ENCODE measurements at places on chromosomes 3 and 15.

- DNase-seq, result no peak
These were observed 557.2 kb downstream of the TUSC7 start for GRCh38 chr3:117266806-117267205.

DNA sequence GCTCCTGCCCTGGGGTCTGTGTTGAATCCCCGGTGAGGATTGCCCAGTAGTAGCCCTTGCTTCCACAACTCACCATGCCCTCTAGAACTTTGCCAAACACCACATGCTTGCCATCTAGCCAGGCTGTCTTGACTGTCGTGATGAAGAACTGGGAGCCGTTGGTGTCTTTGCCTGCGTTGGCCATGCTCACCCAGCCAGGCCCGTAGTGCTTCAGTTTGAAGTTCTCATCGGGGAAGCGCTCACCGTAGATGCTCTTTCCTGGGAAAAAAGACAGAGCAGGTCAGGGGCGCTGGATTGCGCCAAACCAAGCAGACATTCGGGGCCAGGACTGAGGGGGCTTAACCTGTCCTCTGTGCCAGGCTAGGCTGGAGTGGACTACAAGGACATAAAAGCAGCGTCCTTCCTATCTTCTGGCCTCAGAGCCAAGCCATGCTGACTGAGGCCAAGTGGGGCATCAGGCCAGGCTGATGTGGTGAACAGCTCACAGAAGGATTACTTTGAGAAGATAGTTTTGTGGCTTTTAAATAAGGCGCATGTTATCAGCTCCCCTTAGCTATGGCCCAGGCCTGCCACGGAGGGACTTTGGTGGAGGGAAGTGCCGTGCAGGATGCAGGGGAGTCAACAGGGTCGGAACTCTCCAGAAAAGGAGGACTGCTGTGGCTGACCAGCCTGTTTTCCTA is 5.3 kb downstream of the SNX22 start:
- DNase-seq, result no peak

DNA sequence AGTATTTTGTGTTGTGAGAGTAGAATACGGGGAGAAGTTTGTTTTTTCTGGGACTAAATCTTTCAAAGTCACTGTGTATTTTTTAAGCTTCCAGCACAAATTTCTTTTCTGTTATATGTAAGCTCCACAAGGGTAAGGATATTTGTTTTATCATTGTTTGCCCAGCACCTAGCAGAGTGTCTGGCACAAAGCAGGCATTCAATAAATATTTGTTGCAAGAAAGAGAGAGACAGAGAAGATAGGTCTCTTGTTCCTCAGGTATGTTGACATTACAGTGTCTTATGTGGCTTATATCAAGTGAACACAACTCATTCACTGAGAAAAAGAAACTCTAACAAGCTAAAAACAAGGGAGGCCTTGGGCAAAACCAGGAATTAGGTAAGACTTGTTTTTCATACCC is 26.6 kb upstream of the FNDC3B start:
- DNase-seq, result no peak

DNA sequence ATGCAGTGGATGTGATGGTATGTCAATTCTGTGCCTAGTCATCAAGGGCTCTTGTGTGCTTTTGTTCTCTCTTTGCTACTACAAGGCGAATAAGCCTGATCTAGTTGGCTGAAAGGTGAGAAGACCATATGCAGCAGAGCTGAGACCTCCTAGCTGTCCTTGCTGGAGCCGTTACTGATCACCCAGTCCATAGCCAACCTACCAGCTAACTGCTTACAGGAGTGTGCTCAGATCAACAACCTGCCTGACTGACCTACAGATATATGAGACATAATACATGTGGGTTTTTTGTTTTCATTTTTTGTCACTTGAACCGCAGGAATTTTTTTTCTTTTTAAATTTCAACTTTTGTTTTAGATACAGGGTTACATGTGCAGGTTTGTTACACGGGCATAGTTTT is 22.8 kb downstream of the OXSM start:
- DNase-seq, result no peak

DNA sequence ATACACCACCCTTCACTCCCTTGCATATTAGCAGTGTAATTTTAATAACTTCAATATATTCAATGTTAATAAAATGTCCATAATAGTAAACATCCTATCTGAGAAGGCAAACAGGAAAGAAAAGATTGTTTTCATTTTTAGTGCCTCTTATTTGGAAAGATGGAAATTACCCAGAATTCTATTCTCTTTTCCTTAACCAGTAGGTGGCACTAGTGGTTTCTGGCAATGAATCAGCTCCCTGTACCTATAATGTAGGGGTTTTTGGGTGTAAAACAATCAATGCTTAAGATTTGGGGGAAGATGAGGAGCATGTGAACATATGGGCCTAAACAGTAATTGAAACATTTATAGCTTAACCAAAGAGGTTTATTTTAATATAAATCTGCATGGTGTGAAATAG is 5.7 kb upstream of the SEMA6D start:
- DNase-seq, result peak; percentile 23

- DNase-seq, result peak; percentile 26
These were observed 186.5 kb upstream of the LINGO1 start for GRCh38 chr15:77819048-77819850.

DNA sequence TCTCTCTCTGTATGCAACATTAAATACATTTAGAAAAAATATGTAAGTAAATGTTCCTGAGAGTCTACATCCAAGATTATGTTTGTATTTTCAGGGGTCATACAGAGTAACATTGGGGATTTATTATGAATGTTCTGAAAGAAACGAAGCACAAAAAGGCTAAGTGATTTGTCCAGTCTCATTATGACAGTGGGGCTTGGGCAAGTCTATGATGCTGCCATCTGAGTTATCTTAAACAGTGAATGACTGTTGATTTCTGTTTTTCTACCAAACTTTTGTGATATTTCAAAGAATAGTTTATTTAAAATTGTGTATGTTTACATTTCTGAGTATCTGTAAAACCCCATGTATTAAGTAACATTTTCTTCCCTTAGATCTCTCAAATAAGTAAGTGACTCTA is 481.2 kb upstream of the ZNF717 start:
- DNase-seq, result no peak

DNA sequence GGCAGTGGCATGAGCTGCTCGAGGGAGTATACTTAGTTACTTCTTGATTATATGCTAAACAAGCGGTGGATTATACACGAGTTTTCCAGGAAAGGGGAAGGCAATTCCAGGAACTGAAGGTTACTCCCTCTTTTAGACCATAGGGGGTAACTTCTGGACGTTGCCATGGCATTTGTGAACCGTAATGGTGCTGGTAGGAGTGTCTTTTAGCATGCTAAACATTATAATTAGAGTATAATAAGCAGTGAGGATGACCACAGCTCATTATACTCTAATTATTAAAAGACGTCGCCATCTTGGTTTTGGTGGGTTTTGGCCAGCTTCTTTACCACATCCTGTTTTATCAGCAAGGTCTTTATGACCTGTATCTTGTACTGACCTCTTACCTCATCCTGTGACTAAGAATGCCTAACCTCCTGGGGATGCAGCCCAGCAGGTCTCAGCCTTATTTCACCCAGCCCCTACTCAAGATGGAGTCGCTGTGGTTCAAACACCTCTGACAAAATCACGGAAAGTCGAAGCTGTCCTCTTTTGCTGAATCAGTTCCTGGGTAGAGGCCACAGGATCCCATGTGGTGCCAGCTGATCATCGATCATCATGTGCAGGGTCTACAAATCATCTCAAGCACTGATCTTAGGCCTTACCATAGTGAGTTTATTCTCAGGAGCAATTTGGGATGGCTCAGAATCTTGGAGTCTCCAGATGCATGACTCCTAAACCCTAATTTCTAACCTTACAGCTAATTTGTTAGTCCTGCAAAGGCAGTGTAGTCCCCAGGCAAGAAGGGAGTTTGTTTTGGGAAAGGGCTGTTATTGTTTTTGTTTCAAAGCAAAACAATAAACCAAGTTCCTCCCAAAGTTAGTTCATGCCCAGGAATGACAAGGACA is 149.1 kb downstream of the TJP1 start:
- no peak for DNase-seq

DNA sequence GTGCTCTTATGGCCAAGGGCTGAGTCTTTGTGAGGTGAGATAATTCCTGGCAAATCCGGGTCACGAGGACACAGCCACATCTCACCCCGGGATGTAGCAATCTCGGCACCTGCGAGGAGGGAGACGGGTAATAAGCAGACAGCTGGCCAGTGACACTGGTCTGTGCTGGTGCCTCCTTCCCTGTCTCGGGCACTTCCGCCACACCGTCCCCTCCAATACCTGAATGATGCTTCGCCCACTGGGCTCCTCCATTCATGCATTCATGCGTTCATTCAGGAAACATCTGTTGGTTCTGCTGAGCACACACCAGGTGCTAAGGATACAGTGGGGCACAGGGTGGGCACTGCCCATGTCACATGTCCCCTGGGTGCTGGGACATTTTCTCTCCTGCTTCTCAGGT is 60.1 kb downstream of the ATP10A start:
- DNase-seq, result no peak

- no peak for DNase-seq
These were observed 12.5 kb downstream of the SMAD6 start for GRCh38 chr15:66714543-66714981.

GRCh38 chr3:184314363-184314699 is at the start of gene EIF4G1:
Gene EIF4G1, plus strand, starts transcription at chr3:184314606. Its CDS starts 1,191 bp downstream, at chr3:184315797.
- peak; percentile 87 for DNase-seq

GRCh38 chr3:32009957-32010356 is 28.4 kb downstream of the ZNF860 start:
- no peak for DNase-seq

GRCh38 chr15:77040673-77041072 is 30.2 kb downstream of the TSPAN3 start:
- no peak for DNase-seq

DNA sequence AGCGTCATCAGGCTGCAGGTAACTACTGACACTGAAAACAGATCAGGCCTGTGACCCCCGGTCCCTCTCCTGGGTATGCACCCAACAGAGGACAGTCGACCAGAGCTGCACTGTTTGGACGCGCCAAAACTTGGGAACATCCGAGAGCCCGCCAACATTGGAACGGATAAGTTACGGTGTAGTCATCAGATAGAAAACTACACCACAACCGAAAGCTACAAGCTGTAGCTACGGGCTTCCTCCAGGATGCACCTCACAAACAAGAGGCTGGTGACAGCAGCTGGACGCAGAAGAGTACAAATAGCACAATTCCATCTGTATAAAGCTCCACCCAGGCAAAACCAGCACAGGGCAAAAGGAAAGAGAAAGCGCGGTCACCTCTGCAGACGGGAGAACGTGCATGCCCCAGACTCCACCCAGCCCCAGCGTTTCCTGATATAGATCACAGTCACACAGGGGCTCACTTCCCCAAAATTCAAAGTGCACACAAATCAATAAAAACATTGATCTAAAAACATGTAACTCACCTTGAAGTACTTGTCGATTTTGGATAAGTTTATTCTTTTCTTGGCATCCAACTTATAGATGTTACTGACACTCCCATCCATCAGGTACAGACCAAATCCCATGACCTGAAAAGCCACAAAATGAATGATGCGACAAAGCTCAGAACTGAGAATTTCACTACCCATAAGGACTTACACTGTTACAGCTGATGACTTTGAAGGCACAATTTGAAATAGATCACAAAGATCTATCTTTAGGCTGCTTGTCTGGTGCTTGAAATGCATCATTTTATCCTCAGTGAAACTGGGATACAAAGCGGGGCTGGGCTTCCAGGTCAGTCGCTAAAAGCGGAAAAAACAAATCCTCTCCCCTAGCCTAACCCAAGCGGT is 43.3 kb downstream of the CYFIP1 start:
- DNase-seq, result no peak

DNA sequence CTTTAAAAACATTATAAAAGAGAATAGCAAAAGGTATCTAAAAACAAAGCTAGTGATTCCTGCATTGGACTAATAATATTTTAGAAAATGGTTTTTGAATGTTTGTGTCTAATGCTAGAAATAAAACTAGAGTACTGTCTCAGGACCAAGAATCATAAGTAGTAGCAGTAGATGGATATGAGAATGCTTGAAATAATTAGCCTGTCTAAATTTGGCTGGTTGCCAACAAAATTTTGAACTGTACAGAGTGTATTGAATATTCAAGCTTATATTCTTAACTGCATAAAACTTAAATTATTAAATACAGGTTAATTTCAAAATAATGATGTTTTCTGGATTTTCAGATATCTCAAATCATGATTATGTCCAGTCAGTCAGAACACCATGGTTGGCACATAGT is 14.0 kb downstream of the ABHD5 start:
- DNase-seq, result no peak

- DNase-seq, result no peak
These were observed 280.4 kb downstream of the ULK4 start for GRCh38 chr3:41681479-41681878.

GRCh38 chr3:15164340-15164739 is 41.7 kb upstream of the CAPN7 start:
- DNase-seq, result no peak

DNA sequence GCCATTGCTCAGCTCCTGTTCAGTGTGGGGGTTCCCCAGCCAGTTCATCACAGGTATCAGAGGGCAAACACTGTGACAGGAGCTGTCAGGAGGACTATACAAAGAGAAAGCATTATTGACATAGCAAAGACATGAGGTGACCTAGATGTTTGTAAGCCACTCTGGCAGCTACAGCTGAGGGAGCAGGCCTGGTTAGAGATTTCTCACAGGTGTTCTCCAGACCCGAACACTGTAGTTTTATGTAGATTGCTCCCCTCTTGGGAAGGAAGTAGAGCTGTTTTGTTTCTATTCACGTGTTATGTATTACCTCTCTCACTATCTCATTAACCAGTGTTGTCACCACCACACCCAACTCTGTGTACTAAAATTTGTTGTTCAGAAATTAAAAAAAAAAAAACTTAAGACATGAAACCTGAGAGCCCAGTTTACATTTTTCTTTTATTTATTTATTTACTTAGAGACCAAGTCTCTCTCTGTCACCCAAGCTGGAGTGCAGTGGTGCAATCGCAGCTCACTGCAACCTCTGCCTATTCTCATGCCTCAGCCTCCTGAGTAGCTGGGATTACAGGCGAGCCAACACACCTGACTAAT is 123.7 kb downstream of the RBPMS2 start:
- peak; percentile 2 for DNase-seq

GRCh38 chr3:45779746-45780735 is 16.3 kb downstream of the SLC6A20 start:
- DNase-seq, result no peak

Data from NCI-H1092 (cell line).